ENCODE measurements at places on chromosomes 2 and 18.

DNA sequence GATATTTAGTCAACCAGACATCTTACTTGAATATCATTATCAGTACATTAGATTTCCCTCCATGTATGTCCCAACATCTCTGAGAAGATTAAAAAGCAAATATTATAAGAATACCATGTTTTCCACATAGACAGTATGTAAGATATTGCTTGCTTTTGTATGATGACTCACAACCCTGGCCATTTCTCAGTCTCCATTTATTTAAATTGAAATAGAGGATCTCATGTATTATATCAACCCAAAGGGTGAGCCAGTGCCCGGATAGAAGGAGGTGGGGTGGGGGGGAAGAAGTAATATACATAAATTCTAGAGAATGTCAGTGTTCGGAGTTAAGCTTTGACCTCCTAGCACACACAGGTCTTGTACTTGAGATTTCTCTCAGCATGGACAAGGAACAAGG is 109.6 kb downstream of the KYNU start:
- no peak for DNase-seq

DNA sequence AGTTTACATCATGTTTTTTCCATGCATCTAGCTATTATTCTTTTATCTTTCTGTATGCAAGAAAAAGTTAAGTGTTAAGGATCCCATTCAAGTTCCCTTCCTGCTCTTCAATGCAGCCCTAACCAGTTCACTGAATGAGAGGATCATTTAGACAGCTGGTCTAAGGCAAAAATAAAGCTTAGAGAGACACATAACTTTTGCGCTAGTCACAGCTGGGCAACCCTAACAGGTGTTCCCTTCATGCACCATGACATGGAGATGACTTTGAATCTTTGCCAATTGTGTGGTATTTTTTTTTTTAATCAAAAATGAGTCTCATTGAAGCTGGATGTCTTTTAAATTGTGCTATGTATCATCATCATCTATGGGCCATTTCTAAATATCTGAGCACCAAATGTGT is 393.8 kb upstream of the CYRIA start:
- DNase-seq, result no peak

GRCh38 chr18:79664525-79665125 is 15.0 kb upstream of the CTDP1 start:
- DNase-seq, result no peak

GRCh38 chr2:20578895-20579825 is 71.7 kb downstream of the HS1BP3 start:
- no peak for DNase-seq

- no peak for DNase-seq
Measured at GRCh38 chr2:172836347-172836821, 100.7 kb downstream of the RAPGEF4 start.

DNA sequence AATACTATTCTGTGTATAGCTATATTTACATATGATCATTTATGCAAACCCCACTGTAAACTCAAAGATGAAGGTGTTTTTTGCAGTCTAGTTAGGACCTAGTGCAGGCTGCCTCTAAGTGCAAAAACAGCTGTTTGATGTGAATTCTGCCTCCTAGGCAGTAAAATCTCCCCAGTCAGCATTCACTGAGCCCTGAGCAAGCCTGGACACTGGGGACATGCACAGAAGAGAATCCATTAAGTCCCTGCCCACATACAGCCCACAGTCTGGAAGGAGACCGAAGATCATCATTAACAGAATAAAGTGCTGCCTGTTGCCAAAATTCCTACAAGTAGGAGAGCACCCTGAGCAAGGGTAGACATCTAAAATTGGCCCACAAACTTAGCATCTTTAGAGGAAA is 14.4 kb upstream of the BIN1 start:
- DNase-seq, result no peak

DNA sequence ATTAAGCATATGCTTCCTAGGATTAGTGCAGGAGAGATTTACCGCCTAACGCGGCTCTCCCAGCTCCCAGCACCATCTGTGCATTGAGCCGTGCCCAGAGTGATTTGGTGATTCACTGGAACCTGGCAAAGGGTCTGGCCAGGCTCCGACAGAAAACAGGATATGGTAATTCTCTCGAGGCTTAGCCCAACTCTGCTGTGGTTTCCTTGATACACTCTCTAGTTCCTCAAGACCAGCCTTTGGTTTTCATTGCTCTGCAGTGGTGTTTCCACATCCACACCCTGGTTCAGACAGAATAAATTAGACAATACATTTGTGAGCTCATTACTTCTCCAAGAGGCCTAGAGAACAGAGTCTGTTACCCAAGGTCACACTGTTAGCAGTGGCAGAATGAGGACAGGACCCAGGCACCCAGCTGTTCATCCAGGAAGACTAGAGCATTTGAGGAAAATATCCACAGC is 23.0 kb upstream of the SMAD2 start:
- no peak for DNase-seq

DNA sequence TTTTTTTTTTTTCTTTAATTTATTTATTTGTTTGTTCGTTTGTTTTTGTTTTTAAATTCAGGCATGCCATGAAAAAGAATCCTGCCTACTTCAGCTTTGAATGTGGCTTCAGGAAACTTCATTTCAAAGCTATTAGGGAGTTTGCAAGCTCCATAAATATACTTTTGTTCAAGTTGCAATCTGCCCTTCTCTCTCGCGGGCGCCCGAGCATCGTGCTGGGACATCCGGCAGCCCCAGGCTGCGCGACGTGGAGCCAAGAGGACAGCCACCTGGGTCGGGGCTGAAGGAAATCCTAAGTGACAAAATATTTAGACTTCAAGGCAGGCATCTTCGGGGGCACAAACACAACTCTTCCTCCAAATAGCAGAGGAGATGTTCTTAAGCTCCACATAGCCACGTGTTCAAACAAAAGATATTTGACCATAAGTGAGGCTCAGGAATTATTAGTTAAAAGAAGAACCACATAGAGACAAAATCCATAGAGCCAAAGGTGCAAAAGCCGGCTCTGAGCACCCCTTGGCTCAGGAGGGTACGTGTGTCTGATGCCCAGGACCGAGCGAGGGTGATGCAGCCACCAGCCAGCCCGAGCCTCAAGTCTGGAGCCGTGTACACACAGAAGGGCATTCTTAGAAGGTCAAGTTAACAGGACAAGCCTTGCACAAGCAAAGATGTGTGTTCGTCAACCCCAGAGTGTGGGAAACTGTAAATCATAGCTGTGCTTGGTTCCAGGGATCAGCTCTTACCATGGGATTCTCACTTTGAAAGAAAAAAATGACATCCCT is 256.5 kb upstream of the SALL3 start:
- no peak for DNase-seq

- DNase-seq, result no peak
Measured at GRCh38 chr2:85053802-85054201, 79.4 kb upstream of the TCF7L1 start.

DNA sequence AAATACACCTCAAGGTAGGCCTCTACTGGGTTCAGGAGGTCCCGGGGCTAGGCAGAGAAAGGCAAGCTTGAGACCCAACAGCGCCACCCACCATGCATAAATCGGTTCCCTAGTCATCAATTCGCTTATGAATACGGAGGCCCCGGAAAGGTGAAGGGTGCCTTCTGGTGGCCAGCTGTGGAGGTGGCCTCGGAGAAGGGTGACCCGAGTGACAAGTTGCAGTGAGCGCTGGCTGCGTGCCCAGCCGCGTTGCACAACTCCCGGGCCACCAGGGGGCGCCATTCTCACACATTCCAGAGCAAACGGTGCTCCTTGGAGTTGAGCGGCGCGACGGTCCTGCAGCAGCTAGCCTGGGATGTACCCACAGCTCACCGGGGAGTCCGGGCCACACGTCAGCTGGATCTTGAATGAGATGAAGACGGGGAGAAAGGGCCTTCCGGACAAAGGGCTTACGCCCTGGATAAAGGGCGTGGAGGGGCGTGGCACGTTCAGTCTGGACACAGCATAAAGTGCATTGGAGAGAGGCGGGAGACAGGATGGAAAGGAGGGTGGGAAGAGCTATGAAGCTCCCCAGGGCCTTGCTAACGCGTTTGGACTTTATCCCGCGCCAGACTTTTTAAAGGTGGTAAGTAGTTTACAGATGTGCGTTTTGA is 20.4 kb downstream of the TMSB10 start:
- DNase-seq, result peak; percentile 80

DNA sequence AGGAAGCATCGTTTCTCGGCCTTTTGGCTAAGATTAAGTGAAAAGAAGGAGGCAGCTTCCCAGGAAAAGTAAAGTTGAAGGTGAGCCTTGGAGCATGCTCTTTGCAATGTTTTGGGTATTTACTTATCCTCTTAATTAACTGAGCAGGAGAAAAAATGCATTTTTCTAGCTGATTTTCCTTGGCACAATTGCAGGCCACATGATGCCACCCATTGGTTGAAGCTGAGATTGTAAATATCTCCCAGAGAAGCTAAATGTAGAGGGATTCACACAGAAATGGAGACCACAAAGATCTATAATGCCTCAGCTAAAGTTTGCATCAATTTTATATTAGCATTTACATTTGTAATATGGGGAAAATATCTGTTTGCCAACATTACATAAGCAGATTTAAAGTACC is 294.1 kb downstream of the KCNS3 start:
- DNase-seq, result no peak

GRCh38 chr2:1742681-1743395 is 1.5 kb downstream of the PXDN start:
- no peak for DNase-seq

DNA sequence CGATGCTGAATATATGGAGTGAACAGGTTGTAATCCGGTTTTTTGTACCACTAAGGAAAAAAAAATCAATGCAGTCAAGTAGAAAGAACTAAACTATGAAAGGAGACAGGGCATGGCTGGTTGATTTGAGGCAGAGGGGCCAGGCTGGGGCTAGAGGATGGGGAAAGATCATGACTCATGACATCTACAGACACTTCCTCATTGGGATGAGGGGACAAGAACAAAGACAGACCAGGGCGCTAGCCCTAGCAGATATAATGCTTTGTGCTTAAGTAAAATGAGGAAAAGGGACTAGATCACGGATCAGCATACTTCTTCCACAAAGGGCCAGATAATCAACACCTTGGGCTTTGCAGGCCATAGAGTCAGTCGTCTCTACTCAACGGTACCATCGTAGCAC is 55.8 kb downstream of the ST6GAL2 start:
- DNase-seq, result no peak

DNA sequence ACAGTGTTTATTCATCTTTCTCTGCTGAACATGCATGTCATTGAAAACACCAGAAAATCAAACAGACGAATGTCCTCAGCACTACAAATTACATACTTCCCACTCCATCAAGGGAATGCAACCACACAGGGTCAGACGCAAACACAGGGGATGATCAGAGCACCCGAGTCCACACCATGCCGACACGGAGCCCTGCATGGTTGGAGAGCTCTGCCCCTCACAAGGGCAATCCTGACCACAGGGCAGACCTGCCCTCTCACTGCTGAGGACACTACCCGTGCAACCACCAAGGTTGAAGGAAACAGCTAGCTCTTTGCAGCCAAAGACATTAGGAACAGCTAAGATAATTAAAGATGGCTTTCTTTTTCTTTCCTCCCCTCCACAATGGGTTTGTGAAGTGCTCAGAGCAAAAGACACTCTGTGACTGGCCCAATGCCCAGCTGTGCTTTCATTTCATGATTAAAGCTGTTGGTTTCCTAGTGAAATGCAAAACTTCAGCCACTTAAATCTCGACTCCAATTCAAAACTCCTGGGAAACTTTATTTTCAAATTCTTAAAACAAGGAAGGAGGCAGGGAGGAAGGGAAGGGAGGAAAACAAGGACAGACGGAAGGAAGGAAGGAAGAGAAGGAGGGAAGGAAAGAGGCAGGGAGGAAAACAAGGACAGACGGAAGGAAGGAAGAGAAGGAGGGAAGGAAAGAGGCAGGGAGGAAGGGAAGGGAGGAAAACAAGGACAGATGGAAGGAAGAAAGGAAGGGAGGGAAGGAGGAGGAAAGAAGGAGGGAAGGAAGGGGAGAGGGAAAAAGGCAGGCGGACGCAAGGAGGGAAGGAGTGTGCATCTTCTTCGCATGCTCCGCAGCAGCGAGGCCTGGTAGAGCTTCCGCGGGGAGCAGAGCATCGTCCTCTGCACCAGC is 65.8 kb downstream of the NDUFA10 start:
- no peak for DNase-seq

- no peak for DNase-seq
Measured at GRCh38 chr2:83233326-83233725, 1225.8 kb downstream of the SUCLG1 start.

DNA sequence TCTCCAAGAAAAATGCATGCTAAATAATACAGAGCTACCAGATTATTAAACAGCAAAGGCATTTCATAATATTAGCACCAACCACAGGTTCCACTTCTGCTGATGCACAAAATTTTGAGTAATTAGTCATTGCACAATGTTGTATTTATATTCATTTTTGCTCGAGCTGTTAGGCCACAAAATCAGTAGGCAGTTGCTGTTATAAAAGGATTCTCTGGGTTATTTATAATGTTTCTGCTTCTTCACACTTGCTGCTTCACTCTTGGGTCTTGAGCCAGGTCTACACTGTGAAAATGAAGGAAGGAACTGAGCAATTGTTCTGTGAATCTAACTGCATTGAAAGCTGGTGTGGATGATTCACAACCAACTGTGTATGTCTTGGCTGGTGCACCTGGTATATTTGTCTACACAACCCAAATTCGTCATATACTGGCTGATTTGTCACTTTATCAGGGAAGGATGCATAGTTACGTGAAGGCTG is 38.3 kb downstream of the MRPL33 start:
- no peak for DNase-seq

DNA sequence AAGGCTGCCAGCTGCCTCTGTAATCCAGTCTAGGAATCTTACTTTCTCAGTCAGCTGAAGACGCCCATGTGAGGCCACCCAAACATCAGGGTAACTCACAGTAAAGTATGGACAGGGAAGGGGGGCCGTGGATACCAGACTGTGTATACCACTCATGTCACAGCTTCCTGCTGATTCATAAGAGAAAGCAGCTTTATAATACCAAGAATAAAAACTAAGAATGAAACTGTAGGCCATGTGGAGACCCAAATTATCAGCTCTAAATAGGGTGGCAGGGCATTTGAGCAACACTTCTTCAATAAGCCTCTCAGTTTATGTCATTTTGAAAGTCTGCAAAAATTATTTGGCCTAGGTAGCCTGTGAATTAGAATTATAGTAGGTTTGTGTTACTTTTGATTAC is 115.0 kb upstream of the CDCA7 start:
- DNase-seq, result no peak

GRCh38 chr2:138637061-138637460 is 135.5 kb downstream of the SPOPL start:
- no peak for DNase-seq

GRCh38 chr2:156687126-156687525 is 250.9 kb downstream of the GPD2 start:
- DNase-seq, result no peak

GRCh38 chr2:28949617-28950305 is 31.3 kb upstream of the TOGARAM2 start:
- DNase-seq, result no peak

DNA sequence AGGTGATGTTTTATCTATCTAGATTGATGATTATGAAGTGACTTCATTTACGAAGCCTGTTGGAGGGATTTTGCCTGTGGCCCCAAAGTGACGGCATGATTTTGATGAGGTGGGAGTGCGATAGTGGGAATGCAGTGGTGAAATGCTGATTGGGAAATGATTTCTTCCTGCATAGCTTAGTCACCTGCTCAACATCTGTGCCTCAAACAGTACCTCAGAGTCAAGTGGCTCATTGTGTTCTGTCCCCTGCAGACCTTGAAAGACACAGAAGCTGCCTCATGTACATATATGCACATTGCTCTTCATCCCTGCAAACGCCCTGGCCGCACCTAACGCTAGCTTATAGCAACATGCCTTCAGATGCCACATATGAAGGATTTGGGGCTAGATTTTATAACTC is 201.2 kb downstream of the TPGS2 start:
- DNase-seq, result no peak

GRCh38 chr2:226403369-226403768 is 396.3 kb downstream of the IRS1 start:
- DNase-seq, result no peak

GRCh38 chr18:23956483-23956882 is 58.1 kb upstream of the TTC39C start:
- DNase-seq, result no peak
